ENCODE measurements at places on chromosomes 1 and 21.

GRCh38 chr1:65456481-65456880, 36.0 kb downstream of the LEPR start:
- DNase-seq: no peak

DNA sequence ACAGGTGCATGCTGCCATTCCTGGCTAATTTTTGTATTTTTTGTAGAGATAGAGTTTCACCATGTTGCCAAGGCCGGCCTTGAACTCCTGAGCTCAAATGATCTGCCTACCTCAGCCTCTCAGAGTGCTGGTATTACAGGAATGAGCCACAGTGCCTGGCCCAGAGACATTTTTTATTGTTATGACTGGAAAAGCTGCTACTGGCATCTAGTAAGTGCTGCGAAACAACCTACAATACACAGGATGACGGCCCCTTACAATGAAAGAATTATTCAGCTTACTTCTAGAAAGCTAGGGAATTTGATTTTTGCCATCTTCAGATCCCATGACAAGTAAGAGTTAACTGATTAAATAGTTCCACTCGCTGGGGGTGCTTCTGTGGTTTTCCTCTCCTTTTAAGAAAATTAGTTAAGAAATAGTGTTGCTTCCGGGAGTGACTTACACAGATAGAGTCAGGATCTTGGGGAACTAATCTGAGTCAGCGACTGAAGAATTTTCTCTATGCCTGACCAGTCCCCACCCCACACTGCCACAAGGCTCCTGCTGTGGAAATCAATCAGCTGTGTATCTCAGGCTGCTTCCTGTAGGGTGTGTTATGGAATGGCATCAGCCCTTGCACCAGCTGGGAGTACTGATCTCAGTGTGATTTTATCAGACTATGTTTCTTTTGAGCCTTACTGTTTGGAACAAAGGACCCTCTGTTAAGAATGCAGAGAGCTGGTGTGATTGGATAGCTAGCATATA, 93.0 kb upstream of the BMP8A start:
- no peak for DNase-seq

DNA sequence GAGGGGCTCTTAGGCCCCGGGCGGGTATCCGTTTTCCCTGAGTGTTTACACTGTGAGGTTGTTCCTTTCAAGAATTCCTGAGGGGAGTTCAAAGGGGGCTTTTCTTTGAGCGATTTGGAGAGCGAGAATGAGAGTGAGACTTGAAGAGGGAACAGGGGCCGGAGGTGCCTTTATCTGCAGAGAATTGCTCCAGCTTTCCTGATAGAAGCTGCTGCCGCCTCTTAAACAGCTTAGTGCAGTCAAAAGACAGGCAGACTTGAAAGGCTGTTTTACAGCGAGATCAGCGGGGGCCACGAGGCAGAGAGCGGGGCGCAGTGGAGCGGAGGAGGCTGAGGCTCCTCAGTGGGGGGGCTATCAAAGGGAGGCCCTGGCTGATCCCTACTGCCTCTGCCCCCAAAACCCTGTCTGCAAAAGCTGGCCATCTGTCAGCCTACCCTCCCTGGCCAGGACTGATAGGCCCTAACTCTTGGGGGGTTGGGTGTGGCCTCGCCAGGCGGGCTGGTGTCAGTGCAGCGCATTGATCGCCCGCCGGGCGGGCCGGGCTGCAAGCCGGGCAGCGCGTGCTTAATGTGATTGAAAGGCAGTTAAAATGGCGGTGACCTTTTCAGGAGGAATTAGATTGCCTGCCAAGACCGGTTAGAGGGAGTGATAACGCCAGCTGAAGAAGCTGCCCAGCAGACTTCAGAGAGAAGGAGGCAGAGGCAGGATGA, 36.4 kb downstream of the TMEM53 start:
- DNase-seq: no peak

- DNase-seq: no peak
These were observed 7.4 kb downstream of the HMCN1 start for GRCh38 chr1:185741551-185741950.

- DNase-seq: peak; percentile 66
These were observed 827 bp downstream of the FMN2 start for GRCh38 chr1:240092301-240093119.

DNA sequence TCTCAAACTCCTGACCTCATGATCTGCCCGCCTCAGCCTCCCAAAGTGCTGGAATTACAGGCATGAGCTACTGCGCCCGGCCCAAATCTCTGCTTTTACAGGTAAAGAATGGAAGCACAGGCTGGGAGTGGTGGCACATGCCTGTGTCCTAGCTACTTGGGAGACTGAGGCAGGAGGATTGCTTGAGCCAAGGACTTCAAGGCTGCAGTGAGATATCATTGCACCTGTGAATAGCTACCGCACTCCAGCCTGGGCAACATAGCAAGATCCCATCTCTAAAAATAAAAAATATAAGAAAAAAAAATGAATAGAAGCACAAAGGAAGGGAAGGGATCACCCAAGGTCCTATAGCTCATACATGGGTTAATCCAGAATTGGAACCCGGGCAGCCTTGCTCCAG, 15.0 kb downstream of the ALPL start:
- no peak for DNase-seq

DNA sequence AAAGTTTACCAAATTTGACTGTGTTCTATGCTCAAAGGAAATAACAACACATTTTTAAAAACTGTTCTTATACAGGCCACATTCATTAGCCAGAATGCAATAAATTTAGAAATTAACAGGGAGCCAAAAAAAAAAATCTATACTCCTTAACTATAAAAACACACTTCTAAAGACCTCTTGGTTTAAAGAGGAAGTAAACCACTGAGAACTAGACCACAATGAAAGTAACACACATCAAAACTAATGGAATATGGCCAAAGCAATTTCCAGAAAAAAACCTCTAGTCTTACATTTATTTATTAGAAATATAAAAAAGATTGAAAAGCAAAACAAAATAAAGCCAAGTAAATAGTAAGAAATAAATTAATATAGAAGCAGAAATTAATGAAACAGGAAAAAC, 48.9 kb upstream of the GADD45A start:
- no peak for DNase-seq

DNA sequence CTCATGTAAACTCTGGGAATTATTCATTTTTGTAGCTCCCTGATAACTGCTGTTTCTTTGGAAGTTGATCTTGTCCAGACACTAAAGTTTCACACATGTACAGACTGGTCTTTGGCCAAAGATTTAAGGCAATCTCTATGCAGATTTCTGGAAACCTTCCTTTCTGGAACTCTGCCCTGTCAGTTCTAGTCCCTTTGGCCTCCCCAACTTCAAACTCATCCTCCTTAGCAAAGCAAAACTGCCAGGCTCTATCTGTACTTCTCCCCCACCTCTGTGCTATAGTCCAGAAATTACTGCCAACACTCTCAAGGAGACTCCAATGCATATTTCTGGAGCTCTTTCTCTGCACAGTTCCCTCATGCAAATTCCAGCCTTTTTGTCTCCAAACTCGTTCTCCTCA, 36.5 kb downstream of the C1orf198 start:
- DNase-seq: no peak
